Inflammatory macrophage treated with lipopolysaccharide for 1 hour (primary cell): ENCODE measurements at places on chromosomes 13 and 19.

DNA sequence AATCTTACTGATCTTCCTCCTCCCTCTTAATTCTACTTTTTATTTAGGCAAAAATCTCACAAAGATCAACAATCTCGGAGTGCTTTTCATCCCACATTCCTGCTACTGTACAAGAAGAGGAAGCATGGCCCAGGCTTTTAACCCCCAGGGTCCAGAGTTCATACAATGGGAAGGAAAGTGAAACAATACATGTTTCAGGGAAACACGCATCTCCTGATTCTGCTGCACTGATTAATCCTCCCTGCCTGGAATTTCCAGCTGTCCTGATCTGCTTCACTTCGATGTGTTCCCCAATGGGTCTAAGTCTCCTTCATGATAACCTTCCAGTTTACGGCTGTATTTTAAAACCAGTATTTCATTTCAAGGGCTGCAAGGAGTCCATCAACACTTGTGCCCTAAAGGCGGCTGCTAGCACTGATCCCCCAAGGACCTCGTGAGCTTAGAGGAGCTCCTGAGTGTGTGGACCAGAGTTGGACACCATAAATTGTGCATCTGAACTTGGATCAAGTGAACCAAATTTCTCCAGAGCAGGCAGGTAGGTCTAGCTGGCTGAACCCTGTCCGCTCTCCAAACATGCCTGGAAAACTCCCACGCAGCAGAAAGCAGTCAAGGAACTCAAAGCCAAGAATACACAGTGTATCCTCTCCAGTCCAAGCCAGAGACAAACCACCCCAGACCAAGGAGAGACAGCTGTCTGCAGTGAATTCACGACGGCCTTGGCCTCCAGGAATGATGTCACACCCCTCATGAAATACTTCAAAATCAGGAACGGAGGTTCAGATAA is 44.3 kb downstream of the COL4A1 start:
- no peak for DNase-seq

DNA sequence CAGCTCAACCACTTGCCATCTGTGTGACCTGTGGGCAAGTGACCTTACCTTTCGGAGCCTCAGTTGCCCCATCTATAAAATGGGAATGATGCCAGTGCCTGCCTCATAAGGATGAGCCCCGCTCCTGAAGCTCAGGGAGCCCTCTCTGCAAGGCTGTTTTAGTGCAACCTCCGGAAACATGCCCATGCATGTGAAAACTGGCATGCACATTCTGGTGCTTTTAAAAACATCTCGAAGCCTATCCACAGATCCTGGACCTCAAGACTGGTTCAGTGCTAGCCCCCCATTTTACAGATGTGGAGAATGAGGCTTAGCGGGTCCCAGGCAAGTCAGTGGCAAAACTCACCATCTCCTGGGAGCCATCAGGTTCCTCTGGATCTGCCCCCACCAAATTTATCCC is 5.6 kb downstream of the CADM4 start:
- no peak for DNase-seq

GRCh38 chr19:57267291-57267690 is 13.0 kb upstream of the ZNF460 start:
- no peak for DNase-seq

- no peak for DNase-seq
Measured at GRCh38 chr13:78133511-78133910, 214.9 kb upstream of the EDNRB start.

- no peak for DNase-seq
Measured at GRCh38 chr13:59846845-59847620, 316.7 kb downstream of the DIAPH3 start.

- DNase-seq = no peak
Measured at GRCh38 chr13:103007427-103007762, 58.8 kb downstream of the SLC10A2 start.

DNA sequence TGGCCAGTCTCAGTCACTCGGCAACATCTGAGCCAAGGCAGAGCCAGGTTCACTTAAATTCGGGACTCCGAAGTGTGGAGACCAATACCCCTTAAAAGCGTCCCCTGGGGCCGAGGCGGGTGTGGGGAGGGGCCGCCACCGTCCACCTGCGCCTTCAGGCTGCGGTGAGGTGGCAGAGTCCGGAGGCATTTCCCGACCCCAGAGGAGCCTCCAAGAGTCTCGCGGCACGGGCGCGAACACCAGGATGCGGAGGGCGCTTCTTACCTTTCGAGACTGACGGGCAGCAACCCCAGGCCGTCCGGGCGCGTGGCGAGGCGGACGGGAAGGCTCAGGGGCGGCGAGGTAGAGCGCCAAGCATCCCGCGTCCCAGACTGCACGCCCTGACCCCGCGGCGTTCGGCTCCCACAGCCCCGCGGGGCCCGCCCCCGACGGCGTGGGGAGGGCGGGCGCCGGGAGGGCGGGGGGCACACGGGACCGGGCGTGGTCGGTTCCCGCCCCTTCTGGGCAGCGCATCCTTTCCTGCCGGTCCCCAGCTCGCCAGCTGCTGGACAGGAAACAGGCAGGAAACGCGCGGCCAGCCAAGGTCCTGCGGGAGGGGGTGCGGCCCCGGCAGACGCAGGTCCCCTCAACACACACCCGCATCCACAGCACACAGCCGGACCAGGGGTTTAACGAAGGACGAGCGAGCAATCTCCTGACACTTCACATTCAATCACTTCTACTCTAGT is at the start of gene THSD1:
TSS of gene THSD1 (minus strand) at position 406 of the 728 bp plus-strand sequence. CDS start 3,572 bp downstream, outside the sequence.
- no peak for DNase-seq

DNA sequence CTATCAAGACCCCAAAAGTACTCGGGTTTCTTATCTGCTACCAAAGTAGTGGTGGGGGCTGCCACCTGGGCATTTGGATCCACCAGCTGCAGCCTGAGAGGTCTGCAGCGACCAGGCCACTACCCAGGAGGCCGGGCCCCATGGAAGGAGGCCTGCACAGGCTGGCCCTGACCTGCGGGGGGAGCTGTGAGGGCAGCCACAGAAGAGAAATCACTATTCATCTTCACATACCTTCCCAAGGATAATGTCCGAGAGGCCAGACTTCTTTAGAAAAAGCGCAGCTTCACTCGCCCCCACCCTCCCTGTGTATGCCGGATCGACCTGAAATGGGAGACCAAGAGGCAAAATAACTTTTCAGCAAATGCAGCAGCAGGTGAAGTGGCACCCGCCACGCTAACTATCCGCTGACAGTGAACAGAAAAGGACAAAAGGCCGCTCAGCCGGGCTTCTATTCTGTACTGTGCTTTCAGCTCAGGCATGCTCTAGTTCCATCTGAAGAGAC is 30.1 kb downstream of the EPS15L1 start:
- no peak for DNase-seq

DNA sequence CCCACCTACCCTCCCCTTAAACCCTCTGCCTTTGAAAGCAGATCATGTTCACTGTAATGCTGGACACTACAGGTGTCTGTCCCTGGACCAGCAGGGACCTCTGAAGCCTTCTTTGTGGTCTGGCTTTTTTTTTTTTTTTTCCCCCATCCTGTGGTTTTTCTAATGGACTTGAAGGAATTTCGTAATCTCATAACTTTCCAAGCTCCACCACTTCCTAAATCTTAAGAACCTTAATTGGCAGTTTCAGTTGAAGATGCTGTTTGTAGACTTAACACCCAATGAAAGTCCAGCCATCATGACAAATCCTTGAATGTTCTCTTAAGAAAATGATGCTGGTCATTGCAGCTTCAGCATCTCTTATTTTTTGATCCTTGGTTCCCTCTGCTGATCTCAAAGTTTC is 45.0 kb upstream of the LRCH1 start:
- DNase-seq = peak; percentile 74

- DNase-seq = no peak
Measured at GRCh38 chr13:93963266-93964145, 516.0 kb downstream of the DCT start.

GRCh38 chr13:44302940-44303575 is 70.6 kb upstream of the SERP2 start:
- no peak for DNase-seq

DNA sequence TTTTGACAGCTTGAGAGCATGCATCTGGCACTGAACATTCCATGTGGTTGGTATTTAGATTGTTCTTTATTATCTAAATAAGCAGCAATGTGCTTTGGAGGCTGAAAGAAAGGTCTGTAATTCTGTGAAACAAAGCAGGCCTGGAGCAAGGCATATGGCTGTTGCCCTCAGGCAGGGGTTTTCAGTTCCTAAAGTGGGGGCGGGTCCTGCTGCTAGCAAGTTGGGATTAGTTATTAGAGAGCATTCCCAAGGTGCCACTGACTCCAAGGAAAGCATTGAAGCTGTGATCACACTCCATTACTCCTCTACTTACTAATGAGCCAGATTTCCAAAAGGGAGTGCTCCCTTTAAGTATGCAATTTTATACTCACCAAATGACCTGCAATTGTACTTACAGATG is 432.2 kb downstream of the OLFM4 start:
- DNase-seq = no peak

DNA sequence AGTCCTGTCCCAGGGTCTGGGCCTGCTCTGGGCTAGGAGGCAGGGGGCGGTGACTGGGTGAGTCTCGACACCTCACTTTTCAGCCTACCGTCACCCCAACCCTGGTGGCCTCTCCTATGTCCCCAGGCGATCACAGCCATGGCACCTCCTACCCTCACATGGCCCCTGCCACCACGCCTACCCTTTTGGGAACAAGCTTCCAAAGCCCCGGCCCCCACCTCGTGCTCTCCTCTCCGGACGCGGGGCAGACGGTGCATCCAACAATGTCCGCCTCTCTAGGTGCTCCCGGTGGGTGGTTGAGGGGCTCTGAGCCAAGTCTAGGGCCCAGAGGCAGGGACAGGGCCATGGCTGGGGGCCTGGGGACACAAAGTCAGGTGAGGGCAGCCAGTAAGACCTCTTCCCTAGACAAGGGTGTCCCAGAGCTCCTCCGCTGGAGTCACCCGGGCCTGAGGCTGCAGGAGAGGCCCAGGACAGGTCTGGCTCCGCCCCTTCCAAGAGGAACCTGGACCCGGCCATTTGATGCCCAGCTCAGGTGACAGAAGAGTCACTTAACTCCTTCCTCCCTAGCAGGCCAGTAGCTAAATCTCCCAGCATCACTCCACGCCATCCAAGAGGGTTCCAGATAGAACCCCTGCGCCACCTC is at the start of gene SYNE4:
TSS of gene SYNE4 (minus strand) at position 478 of the 643 bp plus-strand sequence. CDS start at position 346, 132 bp downstream.
- DNase-seq = no peak

- no peak for DNase-seq
Measured at GRCh38 chr13:61128850-61129645, 286.6 kb downstream of the PCDH20 start.

- DNase-seq = no peak
Measured at GRCh38 chr19:16021796-16022195, 54.5 kb upstream of the TPM4 start.

DNA sequence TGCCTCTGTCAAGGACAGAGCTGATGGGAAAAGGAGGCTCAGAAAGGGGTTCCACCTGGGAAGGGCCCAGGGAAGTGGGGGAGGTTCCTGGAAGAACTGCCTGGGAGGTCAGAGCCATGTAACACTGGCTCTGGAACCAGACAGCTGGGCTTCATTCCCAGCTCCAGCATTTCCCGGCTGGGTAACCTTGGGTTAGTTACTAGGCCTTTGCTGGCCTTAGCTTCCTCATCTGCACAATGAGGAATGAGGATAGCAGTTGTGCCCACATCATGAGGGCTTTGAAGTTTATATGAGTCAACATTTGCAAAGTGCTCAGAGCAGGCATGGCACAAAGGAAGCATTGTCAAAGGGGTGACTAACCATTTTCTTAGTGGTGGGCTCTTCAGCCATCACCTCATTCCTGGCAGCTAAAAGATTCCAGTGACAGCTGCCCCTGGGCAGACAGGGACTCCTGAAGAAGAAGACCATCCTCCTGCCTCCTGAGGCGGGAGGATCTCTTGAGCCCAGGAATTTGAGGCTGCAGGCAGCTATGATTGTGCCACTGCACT is 1.7 kb upstream of the DNAJB1 start:
- DNase-seq = peak; percentile 70

DNA sequence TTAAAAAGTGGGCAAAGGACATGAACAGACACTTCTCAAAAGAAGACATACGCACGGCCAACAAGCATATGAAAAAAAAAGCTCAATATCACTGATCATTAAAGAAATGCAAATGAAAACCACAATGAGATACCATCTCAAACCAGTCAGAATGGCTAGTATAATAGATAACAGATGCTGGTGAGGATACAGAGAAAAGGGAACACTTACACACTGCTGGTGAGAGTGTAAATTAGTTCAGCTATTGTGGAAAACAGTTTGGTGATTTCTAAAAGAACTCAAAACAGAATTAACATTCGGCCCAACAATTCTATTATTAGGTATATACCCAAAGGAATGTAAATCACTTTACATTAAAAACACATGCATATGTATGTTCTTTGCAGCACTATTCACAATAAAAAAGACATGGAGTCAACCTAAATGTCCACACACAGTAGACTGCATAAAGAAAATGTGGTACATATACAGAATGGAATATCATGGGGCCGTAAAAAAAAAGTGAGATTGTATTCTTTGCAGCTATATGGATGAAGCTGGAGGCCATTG is 1569.0 kb downstream of the OLFM4 start:
- no peak for DNase-seq

DNA sequence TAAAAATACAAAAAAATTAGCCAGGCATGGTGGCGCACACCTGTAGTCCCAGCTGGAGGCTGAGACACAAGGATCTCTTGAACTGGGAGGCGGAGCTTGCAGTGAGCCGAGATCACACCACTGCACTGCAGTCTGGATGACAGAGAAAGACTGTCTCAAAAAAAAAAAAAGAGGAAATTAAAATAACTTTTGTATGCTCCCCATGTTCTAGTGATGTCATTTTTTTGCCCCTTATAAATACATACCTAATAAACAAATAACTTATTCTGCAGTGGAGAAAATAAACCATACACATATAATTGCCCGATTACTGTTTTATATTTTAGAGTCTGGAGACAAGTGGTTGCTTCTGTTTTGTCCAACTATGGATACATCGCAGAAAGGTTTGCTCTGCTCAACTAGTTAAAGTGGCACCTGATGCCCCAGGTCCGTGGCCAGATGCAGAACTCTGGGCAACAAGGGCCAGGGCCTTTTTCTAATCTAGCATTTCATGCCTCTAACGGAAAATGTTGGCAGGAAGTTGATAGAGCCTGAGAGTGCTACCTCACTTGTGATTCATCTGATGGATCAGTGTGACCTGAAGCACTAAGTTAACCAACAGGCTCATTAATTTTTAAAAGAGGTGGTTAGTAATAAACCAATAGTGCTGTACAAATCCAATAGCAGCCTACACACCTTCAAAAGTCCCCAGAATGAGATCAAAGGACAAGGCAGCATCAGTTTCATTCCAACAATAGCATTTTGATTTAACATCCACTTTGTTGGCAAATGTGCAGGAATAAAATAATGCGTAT is 18.8 kb downstream of the UBE2L5 start:
- no peak for DNase-seq

GRCh38 chr19:33673996-33674625 is 52.4 kb downstream of the CHST8 start:
- no peak for DNase-seq

GRCh38 chr13:50598338-50598737 is 245.2 kb downstream of the DLEU7 start:
- DNase-seq = no peak
